Naive thymus-derived CD4-positive, alpha-beta T cell (primary cell): ENCODE measurements at places on chromosomes 11 and 22. TPM values are rescaled to one million over a fixed set of nuclear protein-coding genes. Genes with fewer than 3 reads are reported as not detected.

The OR52H1 gene
- 0.32 TPM for total RNA-seq

The GALNT18 gene
- 1.7 and 2.0 TPM in 2 replicates for total RNA-seq

The GAB4 gene
- total RNA-seq = not detected in 2 replicates

The BTG4 gene
- not detected for total RNA-seq

The SPCS2 gene
- total RNA-seq = 100 TPM

The CNIH2 gene
- 6.6 TPM for total RNA-seq

The TEF gene
- total RNA-seq = 6.9 TPM

The KCNQ1OT1 gene
- 0.49 TPM for total RNA-seq

The FOSL1 gene
- not detected for total RNA-seq

The RIBC2 gene
- 9.1 and 9.5 TPM in 2 replicates for total RNA-seq

The PLAAT5 gene
- total RNA-seq = not detected

- DNase-seq = no peak
Measured at GRCh38 chr22:16915701-16916100, 90.5 kb upstream of the XKR3 start.

- DNase-seq = no peak
Measured at GRCh38 chr11:60831501-60832079, 10.3 kb upstream of the CCDC86 start.

DNA sequence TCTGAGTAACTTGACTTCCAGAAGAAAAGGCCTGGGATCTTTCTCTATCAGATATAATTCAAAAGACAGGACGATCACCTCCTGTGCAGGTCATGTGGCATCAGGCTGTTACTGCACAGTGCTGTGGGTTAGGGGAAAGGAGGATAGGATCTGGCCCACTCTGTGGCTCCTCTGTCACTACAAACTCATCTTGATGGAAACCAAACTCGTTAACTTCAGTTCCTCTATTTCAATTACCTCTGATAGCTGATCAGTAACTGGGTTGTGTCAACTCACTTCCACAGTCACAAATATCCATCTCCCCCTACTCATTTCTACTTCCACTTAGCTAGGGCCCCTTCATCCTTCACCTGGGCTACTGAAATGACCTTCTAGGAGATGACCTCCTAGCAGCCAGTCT, 95.2 kb downstream of the RCN1 start:
- DNase-seq = no peak

DNA sequence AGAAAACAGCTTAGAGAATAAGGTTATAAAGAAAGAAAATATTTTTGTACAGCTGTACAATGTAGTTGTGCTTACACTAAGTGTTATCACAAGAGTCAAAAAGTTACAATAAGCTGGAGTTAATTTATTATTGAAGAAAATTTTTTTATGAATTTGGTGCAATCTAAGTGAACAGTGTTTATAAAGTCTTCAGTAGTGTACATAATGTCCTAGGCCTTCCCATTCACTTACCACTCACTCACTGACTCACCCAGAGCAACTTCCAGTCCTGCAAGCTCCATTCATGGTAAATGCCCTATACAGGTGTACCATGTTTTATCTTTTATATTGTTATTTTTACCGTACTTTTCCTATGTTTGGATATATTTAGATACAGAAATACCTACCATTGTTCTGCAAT, 34.7 kb downstream of the GDPD4 start:
- no peak for DNase-seq

DNA sequence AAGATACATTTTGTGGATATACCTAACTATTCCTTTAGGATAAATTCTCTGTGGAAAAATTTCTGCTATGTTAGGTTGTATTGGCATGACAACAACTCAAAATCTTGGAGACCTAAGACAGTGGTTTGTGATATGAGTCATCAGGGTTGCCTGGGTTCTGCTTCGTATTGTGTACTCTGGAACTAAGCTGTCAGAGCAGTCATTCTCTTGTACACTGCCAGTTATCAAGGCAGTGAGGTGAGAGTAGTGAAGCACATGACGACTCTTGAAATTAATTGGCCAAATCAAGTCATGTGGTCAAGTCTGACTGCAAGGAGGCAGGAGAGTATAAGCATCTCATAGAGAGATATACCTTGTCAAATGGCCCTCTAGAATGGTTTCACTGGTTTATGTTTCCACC, 104.4 kb downstream of the FANCF start:
- no peak for DNase-seq

DNA sequence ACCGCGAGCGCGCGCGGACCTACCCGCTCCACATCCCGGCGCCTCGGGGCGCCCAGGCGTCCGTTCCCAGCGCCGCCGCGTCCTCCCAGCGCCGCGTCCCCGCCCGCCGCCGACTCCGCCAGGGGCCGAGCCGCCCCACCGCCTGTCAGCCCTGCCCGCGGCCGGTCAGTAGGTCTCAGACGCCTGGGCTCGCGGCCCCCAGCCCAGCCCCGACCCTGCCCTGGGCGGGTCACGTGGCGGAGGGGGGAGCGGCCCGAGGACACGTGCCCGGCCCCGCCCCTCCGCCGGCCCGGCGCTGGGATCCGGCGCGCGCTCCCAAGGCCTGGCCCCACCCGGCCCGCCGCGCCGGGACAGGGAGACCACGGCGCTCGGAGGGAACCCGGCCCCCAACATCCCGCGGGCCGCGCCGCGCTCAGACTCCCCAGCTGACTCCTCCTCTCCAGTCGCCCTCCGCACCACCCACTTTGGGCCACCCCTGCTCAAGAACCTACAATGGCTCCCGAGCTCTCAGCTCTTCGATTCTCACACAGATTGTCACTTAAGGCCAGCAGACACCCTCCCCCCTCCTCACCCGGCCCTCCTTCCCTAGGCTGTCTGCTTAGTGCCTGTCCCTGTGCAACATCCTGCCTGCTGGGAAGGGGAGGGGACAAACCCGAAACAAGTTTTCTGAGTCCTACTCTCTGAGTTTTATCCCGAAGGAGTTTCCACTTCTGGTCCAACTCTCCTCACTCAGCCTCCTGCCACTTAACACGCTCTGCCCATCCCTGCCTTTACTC, at the start of gene RAB3IL1:
Gene RAB3IL1 (minus strand): TSS at position 233 of the 776 bp plus-strand sequence. CDS start 199 bp downstream, at position 34.
- DNase-seq = no peak

DNA sequence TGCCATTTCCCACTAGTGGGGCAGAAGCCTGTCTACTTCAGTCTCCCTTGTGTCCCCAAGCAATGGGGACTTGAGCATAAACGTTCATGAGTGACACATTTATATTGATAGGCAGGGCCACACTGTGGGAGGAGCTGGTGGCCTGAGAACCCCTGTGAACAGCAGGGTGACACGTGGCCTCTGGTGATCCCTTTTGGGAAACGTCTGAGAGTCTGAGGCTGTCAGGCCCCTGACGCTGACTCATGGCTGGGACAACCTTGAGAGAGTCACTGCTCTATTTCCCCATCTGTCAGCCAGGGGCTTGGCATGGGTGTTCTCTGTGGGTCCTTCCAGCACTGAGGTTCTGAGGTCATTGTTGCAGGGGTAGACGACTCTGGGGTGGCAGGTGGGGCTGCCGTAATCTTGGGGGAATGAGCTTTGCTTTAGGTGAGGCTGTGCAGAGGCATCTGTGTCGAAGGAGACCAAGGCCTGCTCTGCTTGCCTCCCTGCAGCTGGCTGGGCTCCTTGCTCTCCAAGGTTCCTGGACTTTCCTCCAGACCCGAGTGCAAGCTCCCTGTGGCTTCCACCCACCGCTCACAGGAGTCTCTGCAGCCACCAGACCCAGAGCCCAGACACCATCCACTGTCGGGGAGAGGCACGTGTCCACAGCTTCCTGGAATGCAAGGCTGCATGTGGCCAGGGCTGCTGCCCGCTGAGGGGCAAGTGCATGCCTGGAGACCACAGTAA, 54.7 kb downstream of the SMIM38 start:
- no peak for DNase-seq

DNA sequence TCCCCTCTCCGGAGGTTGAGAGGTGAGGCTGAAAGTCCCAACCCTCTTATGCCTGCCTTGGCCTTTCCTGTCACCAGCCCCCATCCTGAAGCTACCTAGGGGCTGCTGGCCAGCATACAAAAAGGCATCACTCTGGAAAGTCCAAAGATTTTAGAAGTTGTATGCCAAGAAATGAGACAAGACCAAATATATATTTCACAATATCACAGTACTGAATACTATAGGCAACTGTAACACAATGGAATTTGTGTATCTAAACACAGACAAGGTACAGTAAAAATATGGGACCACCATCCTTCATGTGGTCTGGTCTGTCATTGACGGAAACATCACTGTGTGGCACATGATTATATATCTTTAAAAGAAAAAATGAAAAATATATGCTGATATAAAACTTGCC, 4.2 kb downstream of the KLHL22 start:
- no peak for DNase-seq

DNA sequence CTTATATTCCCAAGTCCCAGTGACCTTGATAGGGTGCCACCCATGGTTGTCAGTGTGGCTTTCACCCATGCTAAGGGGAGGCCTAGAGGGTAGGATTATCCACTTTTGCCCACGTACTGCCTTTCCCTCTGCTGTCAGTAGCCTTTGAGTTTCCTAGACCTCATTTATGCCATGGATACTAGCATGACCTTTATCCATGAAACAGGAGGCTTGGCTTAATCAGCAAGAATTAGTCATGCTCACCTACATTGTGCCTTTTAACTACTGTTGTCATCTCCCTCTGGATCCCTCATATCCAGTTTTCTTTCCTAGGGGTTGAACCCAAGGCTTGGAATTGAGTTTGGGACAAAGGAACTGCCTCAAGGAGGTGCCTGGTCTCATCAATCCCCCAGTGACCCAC, 716.7 kb downstream of the NTM start:
- no peak for DNase-seq

DNA sequence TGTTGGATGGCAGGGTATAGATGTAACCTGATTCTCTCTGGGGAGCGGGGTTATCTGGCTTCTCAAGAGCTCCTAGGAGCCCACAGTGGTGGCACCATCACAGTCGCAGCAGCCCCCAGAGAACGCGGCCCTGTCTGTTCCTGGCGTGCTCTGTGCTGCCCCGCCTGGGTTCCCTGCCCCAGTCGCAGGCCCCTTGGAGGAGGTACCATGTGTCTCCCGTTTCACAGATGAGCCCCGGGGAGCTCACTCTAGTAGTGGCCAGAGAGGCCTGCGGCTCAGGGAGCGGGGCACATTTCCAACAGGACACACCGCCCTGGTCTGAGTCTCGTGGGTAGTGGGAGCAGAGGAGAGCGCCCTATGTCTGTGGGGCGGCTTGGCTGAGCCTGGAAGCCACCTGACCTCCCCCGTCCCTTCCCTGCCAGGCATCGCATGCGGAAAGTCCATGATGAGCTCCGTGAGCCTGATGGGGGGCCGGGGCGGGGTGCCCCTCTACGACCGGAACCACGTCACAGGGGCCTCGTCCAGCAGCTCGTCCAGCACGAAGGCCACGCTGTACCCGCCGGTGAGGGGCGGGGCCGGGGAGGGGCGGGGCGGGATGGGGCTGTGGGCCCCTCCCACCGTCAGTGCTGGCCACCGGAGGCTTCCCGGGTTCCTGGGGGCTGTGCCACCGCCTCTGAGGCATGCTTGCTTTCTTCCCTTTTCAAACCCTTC, 21.0 kb upstream of the PPP6R3 start:
- DNase-seq = no peak

- no peak for DNase-seq
Measured at GRCh38 chr11:78379039-78379670, 38.5 kb downstream of the GAB2 start.

GRCh38 chr22:40817737-40818136, 1.4 kb downstream of the SLC25A17 start:
- no peak for DNase-seq

- no peak for DNase-seq
Measured at GRCh38 chr22:24592058-24592850, 619 bp downstream of the LRRC75B start.

GRCh38 chr22:45977003-45977411, at the start of gene WNT7B:
Gene WNT7B (minus strand): TSS chr22:45977162. CDS start chr22:45976754, 408 bp downstream.
- no peak for DNase-seq

DNA sequence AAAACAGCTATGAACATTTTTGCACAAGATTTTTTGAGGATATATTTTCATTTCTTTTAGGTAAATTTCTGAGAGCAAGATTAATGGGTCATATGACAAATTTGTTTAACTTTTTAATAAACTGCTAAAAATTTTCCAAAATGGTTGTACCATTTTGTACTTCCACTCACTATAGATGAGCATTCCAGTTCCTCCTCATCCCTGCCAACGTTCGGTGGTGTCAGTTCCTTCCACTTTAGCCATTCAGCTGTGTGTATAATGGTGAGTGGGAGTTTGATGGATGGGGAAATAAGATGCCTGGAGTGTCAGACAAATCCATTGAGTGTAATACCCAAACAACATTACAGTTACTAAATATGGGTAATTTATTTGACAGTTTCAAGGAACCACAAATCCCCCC, 49.7 kb downstream of the MIAT start:
- DNase-seq = no peak

- no peak for DNase-seq
Measured at GRCh38 chr11:37967635-37968034, 1369.6 kb upstream of the RAG2 start.

GRCh38 chr22:26548303-26548702, 36.0 kb upstream of the TFIP11 start:
- DNase-seq = no peak

GRCh38 chr11:12258451-12258850, 118.9 kb upstream of the PARVA start:
- DNase-seq = no peak

DNA sequence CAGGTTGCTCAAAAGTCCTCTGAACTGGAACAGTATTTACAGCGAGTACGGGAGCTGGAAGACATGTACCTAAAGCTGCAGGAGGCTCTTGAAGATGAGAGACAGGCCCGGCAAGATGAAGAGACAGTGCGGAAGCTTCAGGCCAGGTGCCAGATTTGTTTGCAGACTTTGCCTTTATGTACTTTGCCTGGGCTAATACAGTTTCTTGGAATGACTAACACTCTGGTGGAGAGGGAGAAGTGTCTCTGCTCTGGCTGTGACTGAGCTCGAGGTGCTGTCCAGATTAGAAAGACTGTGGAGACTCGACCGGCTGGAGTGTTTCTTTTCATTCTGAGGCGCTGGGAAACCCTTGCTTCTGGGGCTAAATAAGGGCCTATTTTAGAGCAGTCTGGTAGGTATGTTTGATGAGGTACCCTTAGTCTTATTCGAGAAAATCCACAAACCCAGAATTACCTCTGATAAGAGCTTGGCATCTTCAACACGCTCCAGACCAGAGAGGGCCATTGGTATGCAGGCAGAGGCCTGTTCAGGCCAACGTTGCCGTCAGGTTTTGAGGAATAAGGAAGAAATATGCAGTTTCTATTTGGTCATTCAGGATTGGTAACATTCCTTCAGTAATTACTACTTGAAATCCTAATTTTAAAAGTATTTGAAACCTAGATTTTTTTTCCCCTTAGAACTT, 76.5 kb downstream of the SWAP70 start:
- no peak for DNase-seq
